ENCODE measurements at places on chromosomes 4 and X.

DNA sequence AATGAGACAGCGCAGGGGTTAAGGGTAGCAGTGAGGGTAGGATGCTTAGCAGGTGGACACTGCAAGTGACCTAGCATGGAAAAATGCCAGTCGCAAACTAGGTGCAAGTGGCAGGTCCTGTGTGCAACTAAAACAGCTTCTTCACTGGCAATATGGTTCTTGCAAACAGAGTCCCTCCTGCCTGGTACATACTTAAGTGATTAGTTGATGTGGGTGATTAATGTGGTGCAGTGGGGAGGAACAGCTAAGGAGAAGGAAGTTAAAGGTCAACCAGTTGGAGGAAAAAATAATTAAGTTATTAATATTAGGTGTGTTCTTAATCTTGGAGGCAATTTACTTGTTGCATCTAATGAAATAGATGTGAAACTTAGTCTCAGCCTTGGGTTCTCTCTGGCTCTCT, 121.6 kb upstream of the IGFBP7 start:
- peak; percentile 80 for DNase-seq

GRCh38 chr4:109562457-109563239, 2.6 kb downstream of the MCUB start:
- no peak for DNase-seq

GRCh38 chr4:165680821-165681220, 192.2 kb upstream of the TLL1 start:
- no peak for DNase-seq

DNA sequence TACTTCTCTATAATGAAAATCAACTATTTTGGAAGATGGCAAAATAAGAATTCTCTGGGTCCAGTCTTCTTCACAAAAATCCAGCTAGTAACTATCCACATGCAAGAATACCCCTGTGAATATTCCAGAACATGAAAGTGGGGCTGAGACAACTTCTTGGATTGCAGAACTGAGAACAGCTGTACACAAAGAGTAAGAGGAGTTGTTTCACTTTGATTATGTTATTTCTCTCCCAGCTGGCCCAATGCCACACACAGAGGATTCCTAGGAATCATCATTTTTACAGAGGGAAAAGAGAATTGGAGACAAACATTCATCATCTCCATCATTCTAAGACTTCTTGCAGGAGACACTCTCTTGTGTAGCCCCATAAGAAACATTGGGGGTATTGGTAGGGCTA, 782.2 kb upstream of the LCORL start:
- no peak for DNase-seq

- no peak for DNase-seq
Measured at GRCh38 chrX:13816176-13816575, 717 bp downstream of the GPM6B start.

GRCh38 chr4:110510955-110511544, 35.1 kb downstream of the ENPEP start:
- peak; percentile 67 for DNase-seq

GRCh38 chr4:179585761-179586160, 2143.5 kb upstream of the AGA start:
- DNase-seq = no peak

DNA sequence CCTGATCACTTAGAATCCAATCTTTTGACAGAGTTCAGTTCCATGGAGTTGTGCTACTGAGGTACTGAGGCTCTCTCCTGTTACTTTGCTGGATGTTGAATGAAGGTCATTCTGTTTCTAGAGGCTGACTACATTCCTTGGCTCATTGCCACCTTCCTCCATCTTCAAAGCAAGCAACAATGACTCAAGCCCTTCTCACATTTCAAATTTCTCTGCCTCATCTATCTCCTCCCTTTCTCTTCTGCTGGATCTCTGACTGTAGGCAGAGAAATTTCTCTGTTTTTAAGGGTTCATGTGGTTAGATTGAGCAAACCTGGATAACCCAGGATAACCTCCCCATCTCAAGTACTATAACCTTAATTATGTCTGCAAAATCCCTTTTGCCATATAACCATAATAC, 775.4 kb downstream of the STPG2 start:
- peak; percentile 88 for DNase-seq

- DNase-seq = peak; percentile 66
Measured at GRCh38 chr4:16264798-16265197, 38.5 kb upstream of the TAPT1 start.

DNA sequence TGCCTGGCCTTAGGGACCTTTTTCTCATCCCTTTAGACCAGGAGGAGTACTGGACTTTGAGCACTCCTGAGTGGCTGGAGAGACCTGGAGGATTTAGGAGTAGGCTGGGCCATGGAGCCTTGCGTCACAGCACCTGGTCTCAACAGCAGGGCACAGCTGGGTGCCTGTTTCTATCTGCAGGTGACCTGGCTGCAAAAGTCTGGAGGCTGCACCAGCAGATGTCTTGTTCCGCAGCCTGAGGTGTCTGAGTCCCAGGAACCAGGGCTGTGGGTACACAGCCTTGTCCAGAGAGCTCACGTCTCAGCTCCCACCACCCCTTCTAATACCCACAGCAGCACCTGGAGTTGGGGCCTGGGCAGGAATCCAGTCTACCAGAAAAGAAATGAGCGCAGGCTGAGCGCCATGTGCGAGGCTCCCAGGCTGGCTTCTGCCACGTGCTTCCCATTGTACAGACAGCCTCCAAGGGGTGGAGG, 5.0 kb upstream of the NSD2 start:
- DNase-seq = no peak

DNA sequence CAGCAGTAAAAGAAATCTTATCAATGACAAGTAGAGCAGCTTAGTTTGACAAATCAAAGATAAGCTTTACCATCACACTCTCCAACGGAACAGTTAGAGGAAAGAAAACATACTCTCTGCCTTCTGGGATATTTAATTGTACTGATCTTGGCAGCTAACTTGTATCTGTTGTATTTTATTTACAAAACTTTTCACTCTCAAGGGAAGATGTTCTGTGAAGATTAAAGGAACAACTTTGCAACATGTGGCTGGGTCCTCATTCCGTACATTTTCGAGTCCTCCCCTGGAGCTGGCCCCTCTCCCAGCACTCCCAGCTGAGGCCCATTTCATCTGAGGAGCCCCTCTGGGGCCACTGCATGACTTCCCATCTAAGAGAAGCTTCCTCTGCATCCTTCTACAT, 74.4 kb downstream of the RPS3A start:
- no peak for DNase-seq

- DNase-seq = no peak
Measured at GRCh38 chr4:78707268-78707667, 68.9 kb upstream of the BMP2K start.

GRCh38 chrX:132652871-132653270, 164.0 kb upstream of the MBNL3 start:
- DNase-seq = no peak

- no peak for DNase-seq
Measured at GRCh38 chr4:82891707-82892466, 934 bp upstream of the SEC31A start.

GRCh38 chrX:41922431-41923151, 763 bp downstream of the CASK start:
- peak; percentile 36 for DNase-seq

- no peak for DNase-seq
Measured at GRCh38 chr4:10092481-10093270, 23.9 kb downstream of the WDR1 start.

DNA sequence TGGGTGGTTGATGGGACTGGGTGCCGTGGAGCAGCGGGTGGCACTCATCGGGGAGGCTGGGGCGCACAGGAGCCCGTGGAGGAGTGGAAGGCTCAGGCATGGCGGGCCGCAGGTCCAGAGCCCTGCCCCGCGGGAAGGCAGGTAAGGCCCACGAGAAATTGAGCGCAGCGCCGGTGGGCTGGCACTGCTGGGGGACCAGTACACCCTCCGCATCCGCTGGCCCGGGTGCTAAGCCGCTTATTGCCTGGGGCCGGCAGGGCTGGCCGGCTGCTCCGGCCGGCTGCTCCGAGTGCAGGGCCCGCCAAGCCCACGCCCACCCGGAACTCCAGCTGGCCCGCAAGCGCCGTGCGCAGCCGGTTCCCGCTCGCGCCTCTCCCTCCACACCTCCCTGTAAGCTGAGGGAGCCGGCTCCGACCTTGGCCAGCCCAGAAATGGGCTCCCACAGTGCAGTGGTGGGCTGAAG, 85.1 kb upstream of the FAT4 start:
- DNase-seq = no peak

- DNase-seq = no peak
Measured at GRCh38 chr4:13527192-13527980, 16.9 kb downstream of the NKX3-2 start.

- DNase-seq = no peak
Measured at GRCh38 chr4:2866160-2866861, 22.7 kb downstream of the ADD1 start.

DNA sequence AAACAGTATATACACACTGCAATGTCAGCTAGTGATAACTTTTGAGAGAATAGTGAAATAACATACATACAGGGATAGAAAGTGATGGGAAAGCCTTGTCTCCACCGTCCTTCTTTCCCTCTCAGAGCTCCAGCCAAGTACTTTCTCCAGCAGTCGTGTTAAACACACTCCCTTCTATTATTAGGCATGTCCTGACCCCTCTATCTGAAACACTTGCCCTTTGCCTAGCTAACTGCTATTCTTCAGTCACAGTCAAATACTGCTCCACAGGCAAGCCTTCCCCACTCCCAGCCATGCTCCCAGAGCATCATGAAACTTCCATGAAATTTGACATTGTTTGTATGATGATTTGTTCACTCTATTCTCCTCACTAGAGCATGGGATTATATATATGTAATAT, 291.1 kb downstream of the TRIML1 start:
- DNase-seq = no peak

GRCh38 chr4:83276299-83277040, 8.1 kb downstream of the COQ2 start:
- DNase-seq = no peak

DNA sequence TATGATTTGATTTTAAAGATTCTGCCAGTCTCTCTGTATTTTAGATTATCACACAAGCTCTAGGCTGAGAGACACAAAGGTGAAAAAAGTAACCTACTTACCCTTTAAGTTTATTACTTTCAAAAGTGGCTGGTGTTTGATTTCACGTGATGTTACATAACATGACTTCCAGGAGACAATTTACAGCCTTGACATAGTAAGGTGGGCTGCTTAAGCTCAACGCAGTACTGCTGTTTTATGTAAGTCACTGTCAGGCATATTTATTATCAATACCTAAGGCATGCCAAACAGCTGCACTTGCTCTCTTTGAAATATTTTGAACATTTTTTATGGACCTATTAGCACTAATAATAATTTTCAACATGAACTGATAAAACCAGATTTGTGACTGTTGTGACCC, 451.5 kb upstream of the FAM241A start:
- no peak for DNase-seq

- DNase-seq = no peak
Measured at GRCh38 chrX:130497531-130497930, 95.7 kb downstream of the RBMX2 start.

GRCh38 chrX:4528247-4528646, 814.8 kb upstream of the PRKX start:
- no peak for DNase-seq

DNA sequence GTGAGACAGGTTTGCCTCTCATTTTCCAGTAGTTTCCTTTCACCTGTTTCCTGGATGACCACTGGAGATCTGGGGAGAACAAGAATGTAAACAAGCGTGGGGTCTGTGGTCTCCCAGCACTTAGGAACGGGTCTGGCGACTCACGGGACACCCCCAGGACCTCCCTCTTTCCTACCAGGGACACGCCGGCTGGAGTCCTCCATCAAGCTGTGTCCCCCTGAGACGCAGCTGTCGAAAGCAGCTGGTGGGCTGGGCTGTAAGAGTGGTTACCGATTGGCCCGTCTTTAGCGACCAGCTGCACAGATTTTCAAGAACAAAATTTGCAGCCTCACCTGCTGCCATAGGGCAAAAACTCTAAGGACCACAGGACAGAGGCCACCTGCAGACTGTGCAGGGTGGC, 11.9 kb downstream of the LRPAP1 start:
- DNase-seq = no peak

DNA sequence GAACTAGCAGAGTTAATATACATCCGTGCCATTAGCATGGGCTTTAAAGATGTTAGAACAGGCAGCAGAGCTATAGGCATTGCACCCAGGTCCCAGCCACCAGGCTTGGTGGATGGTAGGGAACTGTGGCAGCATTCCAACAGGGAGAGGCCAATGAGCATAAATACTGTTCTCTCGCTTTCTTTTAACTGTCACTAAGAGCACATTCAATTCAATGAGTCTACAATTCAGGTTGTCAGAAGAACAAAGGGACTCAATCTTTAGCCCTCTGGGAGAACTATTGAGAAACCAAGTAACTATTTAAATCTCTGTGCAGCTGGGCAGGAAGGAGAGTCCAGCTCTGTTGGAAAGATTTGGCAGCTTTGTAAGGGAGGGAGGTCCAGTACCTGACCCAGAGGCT, 165.6 kb downstream of the CHIC1 start:
- no peak for DNase-seq

DNA sequence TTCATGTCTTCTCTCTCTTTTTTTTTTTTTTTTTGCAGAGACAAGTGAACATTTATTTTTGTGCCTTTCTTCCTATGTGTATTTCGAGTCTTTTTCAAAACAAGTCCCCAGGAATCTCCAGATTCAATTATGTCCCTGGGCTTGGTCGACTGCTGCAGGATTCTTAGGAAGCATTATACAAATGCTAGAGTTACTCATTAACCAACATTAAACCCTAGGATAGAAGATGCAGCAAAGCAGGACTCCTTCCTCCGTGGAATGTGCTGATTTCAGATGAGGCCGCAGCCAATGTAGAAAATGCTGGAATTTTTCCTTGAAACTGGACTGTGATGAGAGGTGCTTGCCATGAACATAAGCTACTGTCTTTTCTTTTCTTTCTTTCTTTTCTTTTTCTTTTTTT, 3.4 kb downstream of the ZNF81 start:
- DNase-seq = peak; percentile 41

DNA sequence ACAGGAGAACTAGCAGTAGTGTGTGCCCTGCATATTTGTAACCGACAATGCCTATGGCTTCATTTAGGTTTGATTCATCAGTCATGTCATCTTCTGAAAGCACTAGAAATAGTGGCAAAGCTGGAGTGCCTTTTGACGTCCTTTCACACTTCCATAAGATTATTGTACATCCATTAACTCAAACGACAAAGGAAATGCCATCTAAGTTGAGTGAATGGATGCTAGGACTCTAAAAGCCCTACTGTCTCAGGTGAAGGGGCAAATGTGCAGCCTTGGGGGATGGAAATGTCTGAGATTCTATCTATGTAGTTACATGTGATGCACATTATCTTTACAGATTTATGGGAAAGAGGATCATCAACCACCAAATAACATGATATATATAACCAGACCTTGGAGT, 1473.6 kb downstream of the STIM2 start:
- DNase-seq = no peak

Data from kidney tubule cell (primary cell).